K562 (cell line): ENCODE measurements at places on chromosomes 4 and X.

DNA sequence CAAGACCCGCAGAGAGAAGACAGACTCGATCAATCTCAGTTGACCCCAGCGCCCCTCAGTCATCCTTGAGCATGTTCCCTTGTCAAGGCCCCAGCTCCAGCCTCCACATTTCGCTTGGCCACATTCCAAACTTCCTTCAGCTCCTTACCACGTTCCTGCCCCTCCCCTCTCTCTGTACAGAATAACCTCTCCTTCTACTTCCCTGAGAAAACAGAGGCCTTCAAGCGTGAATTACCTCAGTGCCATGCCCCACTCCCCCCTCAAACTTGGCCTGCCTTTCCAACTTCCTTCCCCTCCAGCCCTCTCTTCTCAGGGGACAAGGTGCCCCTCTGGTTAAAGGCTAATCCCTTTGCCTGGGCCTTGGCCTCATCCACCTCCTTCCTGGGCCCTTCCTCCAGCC is 3.2 kb upstream of the RIPPLY1 start:
- DNase-seq, result no peak

DNA sequence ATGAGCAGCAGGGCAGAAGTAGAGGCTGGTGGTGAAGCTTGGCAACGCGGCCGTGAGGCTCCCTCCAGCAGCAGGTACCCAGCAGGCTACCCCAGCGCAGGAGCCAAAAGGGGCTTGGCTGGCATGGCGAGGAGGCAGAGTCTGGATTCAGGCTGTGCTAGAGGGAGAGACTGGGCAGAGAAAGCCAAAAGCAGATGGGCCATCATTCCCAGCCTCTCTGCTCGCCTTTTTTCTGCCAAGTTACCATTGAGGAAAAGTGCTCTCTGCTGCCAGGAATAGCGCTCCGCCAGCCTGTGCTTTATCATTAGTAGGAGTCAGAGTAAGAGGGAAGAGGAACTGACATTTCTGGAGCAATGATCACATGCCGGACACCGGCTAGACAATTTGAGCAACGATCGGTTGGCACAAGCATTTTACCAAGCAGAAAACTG is 28.7 kb upstream of the MAP3K15 start:
- DNase-seq, result no peak

DNA sequence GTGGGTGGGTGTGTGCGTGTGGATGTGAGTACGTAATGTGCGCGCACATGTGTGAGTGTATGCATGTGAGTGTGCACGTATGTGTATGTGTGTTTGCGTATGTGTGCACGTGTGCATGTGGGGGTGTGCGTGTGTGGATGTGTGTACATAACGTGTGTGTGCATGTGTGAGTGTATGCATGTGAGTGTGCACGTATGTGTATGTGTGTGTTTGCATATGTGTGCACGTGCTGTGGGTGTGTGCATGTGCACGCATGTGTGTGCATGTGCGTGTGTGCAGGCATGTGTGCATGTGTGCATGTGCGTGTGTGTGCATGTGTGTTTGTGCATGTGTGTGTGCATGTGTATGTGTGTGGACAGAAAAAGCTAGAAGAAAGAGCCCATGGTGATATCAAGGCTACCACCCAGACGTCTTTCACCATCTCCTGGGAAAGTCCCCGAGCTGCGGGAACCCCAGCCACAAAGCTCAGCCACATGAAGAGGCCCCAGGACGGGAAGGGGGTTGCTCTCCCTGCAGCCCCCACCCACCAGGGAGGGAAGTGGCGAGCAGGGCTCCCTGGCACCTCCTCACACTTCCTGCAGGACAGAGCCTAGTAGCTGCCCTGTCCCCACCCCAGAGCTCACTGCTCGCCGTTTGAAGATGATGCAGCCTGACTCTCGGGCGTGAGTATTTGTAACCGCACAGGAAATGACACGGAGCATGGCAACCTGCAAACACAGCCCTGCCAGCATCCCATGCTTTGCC is 108.3 kb downstream of the DCTD start:
- DNase-seq, result no peak

- no peak for DNase-seq
These were observed 208.8 kb downstream of the UGT8 start for GRCh38 chr4:114807357-114807756.

DNA sequence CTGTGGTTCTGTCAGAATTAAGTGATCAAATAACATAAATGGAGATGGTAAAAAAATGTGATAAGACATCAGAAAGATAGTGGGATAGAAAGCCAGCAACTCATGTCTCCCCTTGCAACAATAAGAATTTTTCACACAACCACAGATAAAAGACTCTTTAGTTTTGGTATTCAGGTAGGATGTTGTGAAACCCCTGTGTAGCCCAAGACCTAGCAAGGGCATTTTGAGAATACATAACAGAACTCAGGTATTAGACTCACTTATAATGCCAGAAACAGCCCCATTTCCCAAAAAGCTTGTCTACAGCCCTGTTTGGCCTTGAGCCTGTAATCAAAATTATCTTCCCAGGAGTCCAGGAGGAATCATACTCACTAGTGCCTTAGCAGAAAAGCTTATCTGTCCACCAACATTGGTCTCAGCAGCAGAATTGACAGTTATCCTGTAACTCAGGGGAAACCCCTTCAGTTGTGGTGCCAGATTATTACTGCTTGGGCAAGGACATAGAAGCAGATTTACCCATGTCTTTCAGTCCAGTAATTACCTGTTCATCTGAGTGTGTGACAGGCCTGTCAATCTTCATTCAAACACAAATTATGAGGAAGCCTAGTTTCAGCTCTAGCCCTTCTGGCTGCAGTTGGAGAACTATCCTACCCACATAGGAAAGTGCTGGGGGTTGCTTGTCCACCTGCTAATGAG is 41.0 kb upstream of the UGT2B17 start:
- no peak for DNase-seq

DNA sequence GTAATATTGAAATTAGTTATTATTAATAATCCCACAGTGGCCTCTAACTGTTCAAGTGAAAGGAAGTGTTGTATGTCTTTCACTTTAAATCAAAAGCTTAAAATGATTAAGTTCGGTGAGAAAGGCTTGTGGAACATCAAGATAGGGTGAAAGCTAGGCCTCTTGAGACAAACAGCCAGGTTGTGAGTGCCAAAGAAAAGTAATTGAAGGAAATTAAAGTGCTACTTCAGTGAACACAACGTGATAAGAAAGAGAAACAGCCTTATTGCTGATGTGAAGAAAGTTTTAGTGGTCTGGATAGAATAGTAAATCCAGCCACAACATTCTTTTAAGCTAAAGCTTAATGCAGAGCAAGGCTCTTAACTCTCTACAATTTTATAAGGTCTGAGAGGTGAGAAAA is 42.6 kb upstream of the IL13RA2 start:
- DNase-seq, result no peak

- DNase-seq, result no peak
These were observed 147.5 kb downstream of the DLG3 start for GRCh38 chrX:70592091-70592490.

DNA sequence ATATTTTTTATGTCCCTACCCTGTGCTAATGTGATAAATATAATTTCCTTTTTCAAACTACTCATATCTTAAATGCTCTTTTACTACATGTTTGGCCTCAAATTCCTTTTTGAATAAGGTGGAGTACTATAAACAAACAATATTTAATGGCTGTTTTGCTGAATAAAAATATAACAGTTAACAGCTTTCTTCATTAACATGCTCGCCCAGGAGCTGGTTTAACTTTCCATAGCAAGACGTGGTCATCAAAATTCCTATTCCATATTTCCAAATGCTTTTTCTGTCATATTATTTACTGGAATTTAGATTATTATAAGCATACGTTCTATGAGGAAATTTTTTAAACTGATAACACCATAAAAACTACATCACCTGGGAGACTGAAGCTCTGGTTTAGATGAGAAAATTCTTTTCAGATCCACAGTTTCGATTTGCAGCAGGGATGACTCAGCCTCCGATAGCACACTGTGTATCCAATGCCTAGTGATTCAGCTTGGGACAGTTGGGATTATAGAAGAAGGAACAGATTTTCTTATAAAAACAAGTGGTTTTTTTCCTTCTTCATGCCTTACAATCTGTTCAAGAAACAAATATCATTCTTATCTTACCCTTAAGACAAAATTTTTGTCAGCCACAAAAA is 129.1 kb downstream of the FBXO8 start:
- no peak for DNase-seq

- no peak for DNase-seq
These were observed 543.7 kb downstream of the IL1RAPL1 start for GRCh38 chrX:29130905-29131304.

DNA sequence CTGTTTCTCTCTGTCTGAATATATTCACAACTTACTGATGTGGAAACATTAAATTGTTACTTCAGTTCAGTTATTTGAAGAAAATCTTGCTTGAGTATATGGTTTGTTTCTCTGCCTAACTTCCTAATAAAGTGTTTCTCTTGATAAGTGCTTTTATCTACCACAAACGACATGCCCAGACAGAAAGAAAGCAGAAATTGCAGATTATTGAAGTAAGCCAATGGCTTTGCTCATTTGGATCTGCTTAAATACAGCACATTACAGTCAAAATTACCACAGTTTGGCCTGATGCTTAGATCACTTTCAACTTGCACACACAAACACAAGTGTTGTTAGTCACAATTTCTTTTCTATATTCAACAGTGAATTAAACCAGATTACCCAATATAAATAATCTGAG is 68.0 kb downstream of the ATOH1 start:
- no peak for DNase-seq

GRCh38 chrX:51461053-51462044 is 35.0 kb downstream of the NUDT11 start:
- peak; percentile 41 for DNase-seq

- no peak for DNase-seq
These were observed 92.7 kb downstream of the SYNPO2 start for GRCh38 chr4:118981171-118981838.

DNA sequence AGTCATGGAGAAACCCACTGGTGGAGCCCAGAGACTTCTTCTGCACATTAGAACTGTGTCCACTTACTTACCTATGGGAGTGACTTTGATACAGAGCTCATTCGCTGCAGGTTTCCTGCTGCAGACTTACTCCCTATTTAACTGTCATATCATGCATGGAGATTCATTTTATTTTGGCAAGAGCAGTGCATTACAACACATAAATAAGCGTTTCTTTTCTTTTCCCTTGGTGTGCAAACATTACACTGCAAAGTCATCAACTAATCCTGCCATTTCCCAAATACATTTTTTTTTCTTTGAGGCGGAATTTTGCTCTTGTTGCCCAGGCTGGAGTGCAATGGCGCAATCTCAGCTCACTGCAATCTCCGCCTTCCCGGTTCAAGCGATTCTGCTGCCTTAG is 230.9 kb upstream of the SFRP2 start:
- DNase-seq, result no peak

DNA sequence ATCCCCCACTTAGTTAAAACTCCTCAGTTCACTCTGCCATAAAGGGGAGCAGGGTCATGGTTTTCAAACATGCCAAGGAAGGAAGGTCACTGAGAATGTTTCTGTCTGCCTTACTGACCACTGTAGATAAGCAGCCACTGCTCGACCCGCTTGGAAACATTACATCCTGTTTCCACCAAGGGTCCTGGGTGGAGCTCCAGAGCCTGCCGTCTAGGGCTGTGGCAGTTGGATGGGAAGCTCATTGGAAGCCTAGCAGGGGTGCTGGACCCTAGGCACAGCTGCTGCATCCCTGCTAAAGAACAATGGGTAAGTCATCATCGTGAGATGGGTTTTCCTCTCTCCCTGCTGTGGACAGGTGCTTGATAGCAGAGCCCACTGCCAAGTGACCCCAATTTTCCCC is 76.0 kb upstream of the SRD5A3 start:
- DNase-seq, result no peak

DNA sequence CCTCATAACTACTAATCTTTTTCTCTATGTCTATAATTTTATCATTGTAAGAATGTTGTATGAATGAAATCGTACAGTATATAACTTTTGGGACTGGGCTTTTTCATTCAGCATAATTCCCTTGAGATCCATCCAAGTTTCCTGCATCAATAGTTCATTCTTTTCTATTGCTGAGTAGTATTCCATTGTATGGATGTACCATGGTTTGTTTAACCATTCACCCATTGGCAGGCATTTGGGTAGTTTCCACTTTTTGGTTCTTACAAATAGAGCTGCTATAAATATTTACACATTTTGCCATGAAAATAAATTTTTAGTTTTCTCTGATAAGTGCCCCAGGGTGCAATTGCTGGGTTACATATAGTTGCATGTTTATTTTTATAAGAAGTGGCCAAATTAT is 659.8 kb downstream of the RAPGEF2 start:
- DNase-seq, result no peak

DNA sequence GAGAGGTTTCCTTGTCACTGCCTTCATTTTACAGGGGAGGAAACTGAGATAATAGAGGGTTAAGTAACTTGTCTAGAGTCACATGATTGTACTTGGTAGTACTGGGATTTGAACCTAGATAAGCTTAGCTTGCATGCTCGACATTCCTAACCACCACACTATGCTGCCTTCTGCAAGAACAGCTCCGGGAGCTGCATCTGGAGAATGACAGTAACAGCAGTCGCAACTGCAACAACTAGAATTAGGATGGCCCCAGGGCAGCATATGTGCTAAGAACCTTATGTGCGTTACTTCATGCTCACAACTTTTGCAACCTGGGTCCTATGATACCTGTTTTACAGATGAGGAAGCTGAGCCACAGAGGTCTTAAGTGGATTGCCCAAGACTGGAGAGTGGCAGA is 89.5 kb upstream of the LCORL start:
- no peak for DNase-seq
